T47D (cell line): ENCODE measurements at places on chromosomes 3 and 15.
A peak's percentile ranks its signal among the peaks of the same experiment; 100 is the strongest.

GRCh38 chr15:67156834-67157233 lies 91.4 kb downstream of the SMAD3 start:
- DNase-seq, result no peak

GRCh38 chr15:75823860-75824613 lies 19.2 kb upstream of the UBE2Q2 start:
- DNase-seq, result no peak

- DNase-seq, result peak; percentile 86
Measured at GRCh38 chr3:151085227-151085888, at the start of gene MED12L. TSS of gene MED12L (plus strand) at chr3:151085664. CDS start at chr3:151086927, 1,263 bp downstream.

- DNase-seq, result no peak
Measured at GRCh38 chr3:129572603-129573002, 29.6 kb downstream of the H1-8 start.

- DNase-seq, result no peak
Measured at GRCh38 chr15:39018966-39019365, 454.4 kb upstream of the RASGRP1 start.

DNA sequence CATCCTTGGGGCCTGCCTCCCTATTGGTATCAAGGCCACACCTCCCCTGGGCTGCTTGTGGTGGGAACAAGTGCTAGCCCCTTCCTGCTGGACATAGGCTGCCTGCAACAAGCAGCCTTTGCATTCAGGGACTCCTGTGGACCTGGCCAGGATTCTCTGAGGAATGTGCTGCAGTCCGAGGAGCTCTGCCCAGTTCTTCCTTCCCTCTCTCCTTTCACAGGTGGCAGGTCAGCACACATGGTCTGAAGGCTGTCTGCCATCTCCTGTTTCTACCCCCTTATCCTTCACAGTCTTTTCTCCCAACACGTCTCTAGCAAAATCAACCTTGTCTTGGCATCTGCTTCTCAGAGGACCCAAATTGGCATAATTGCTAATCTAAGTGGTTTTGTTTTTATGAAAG lies 97.0 kb upstream of the LIPC start:
- no peak for DNase-seq

- DNase-seq, result no peak
Measured at GRCh38 chr3:120177707-120178306, 83.6 kb upstream of the GSK3B start.

GRCh38 chr15:70627734-70628548 lies 135.4 kb downstream of the UACA start:
- peak; percentile 26 for DNase-seq

GRCh38 chr3:115638241-115638640 lies 14.9 kb downstream of the GAP43 start:
- no peak for DNase-seq

- DNase-seq, result no peak
Measured at GRCh38 chr3:63034101-63034500, 158.9 kb upstream of the CADPS start.

DNA sequence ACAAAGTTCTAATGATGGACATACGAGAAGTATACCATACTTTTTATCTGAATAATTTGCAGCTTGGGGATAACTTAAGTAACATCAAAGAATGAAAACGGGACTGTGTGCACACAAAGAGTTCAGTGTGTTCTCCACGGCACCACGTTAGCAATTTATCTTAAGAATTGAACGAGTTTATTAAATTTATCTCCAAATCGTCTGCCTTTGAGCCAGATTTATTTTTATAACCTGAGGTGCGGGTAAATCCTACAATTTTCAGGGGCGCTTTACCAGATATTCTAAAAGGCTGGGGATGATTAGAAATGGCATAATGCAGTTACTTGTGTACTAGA lies 3.5 kb downstream of the CHD2 start:
- no peak for DNase-seq

GRCh38 chr3:78610462-78611125 lies 1157.2 kb downstream of the ROBO1 start:
- no peak for DNase-seq
